ENCODE measurements at places on chromosomes 1 and 21. TPM values are rescaled to one million over a fixed set of nuclear protein-coding genes. Genes with fewer than 3 reads are reported as not detected.
A peak's percentile ranks its signal among the peaks of the same experiment; 100 is the strongest.

Gene ERRFI1
- polyA plus RNA-seq = 2.0 TPM

Gene LCE6A
- not detected for polyA plus RNA-seq

Gene NRIP1
- 9.8 TPM for polyA plus RNA-seq

Gene DUSP23
- polyA plus RNA-seq = 34.8 TPM

Gene CELA2A
- polyA plus RNA-seq = not detected

GRCh38 chr1:206106328-206107167, 10.6 kb downstream of the AVPR1B start:
- peak; percentile 87 for DNase-seq

DNA sequence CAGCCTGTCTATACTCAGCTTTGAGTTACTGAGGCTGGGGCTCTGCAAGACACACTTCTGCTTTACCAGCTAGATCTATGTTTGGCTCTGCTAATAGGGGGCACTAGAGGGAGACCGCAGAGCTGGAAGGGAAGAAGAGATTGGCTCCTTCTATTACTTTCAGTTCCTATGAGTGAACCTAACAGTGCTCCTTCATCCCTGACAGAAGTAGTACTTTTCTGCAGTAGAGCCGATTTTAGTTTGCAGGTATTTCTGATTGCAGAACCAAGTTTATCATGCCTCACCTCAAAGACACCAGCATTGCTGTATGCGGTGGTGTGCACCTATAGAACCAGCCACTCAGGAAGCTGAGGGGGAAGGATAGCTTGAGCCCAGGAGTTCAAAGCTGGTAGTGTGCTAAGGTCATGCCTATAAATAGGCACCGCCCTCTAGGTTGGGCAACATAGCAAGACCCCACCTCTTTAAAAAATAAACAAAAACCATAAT, 5.7 kb upstream of the ZDHHC18 start:
- DNase-seq = peak; percentile 44

GRCh38 chr21:31778546-31778945, 46.6 kb upstream of the SCAF4 start:
- no peak for DNase-seq
